Colonic mucosa (tissue), 4 donors: ENCODE measurements at places on chromosomes 1 and 21.
A peak's percentile ranks its signal among the peaks of the same experiment; 100 is the strongest.

DNA sequence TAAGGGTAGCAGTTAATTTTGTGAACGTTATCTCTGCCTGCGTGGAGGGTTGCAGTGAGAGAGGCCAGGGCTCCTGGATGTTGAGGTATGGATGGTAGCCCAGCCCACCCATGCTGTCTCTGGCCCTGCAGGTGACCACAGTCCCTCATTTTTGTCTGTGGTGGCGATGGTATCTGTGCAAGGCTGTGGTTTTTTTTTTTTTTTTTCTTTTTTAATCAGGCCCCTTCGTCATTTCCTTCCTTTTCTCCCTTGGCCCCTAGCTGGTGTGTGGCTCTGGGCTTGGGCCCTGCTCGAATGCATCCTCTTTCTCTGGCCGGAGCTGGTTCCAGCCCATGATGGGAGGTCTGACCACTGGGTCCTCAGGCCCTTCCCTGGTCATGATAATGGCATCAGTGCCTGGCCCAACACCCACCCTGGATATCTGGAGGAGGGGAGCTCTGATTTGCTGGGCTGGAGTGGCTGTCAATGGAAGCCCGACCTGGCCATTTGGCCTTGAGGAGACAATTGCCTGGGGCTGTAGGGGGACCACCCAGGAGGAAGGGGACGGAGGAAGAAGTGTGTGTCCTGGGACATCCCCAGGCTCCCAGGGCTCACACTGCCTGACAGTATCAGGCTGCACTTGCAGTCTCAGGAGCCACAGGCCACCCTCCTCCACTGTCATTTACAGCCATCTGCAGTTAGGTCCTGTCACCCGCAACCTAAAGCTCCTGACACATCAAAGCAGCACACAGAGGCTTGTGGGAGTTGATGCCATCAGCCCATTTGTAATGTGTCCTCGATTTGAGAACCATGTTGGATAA is 8.1 kb upstream of the RNF187 start:
- no peaks in the 10 kb centered on the region for H3K4me1 ChIP-seq
- H3K27ac ChIP-seq: peak overlapping the region; percentile 3
- H3K4me3 ChIP-seq: no peak overlapping the region
- H3K27me3 ChIP-seq: no peaks in the 10 kb centered on the region

DNA sequence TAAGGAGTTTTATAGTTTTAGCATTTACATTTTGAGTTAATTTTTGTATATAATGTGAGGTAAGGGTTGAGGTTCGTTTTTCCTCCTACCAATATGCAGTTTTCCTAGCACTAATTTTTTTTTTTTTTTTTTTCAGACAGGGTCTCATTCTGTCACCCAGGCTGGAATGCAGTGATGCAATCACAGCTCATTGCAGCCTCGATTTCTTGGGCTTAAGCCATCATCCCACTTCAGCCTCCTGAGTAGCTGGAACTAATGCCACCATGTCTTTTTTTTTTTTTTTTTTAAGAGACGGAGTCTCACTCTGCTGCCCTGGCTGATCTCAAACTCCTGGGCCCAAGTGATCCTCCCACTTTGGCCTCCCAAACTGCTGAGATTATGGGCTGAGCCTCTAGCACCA is 2.5 kb upstream of the UBASH3A start:
- DNase-seq: no peak
- H3K4me3 ChIP-seq: no peak overlapping the region
- H3K27ac ChIP-seq: no peak overlapping the region
- H3K4me1 ChIP-seq: no peaks in the 10 kb centered on the region
- H3K36me3 ChIP-seq: no peaks in the 10 kb centered on the region
- H3K27me3 ChIP-seq: no peaks in the 10 kb centered on the region

DNA sequence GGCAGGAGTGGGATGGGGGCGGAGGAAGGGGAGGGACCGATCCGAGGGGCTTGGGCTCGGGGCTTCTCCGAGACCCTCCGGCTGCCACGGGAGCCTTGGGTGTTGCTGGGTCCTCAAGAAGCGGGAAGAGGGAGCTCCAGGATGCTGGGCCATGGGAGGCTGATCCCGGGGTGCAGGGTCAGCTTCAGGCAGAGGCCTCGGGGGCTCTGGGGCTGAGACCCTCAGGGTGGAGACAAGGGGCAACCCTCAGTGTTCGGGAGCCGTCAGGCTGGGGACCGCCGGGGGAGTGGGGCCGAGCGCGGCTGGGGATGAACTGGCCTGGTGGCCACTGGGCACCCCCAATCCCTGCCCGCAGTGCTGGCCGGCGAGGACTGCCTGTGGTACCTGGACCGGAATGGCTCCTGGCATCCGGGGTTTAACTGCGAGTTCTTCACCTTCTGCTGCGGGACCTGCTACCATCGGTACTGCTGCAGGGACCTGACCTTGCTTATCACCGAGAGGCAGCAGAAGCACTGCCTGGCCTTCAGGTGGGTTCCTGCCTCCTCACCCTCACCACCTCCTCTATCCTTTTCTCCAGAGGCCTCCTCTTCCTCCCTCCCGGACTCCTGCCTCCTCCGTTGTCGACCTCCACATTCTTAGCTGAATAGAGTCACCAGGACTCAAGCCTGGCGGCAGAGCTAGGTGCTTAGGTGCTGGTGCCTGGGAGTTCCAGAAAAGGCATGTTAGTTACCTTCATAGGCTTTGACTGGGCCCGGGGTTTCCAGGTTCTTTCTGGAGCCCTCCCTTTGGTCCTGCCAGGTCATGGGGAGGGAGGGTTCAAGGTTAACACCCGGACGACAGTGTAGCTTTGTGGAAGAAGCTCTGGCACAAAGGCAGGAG is 631 bp downstream of the SHISA4 start:
- no peaks in the 10 kb centered on the region for H3K36me3 ChIP-seq
- peaks cover 12% of the 10 kb centered on the region for H3K27me3 ChIP-seq
- no peak for DNase-seq
- peak overlapping the region; percentile 66 for H3K4me3 ChIP-seq
- no peak overlapping the region for H3K27ac ChIP-seq

GRCh38 chr1:206467915-206468314 is 2.4 kb upstream of the IKBKE start:
- peaks cover 6% of the 10 kb centered on the region for H3K4me1 ChIP-seq
- no peak overlapping the region for H3K4me3 ChIP-seq
- no peaks in the 10 kb centered on the region for H3K27me3 ChIP-seq
- H3K27ac ChIP-seq: no peak overlapping the region
- no peaks in the 10 kb centered on the region for H3K36me3 ChIP-seq

GRCh38 chr1:183024317-183025009 is 1.2 kb downstream of the LAMC1 start:
- H3K4me1 ChIP-seq: no peaks in the 10 kb centered on the region
- peak overlapping the region; percentile 91 for H3K27ac ChIP-seq
- no peak for DNase-seq
- H3K36me3 ChIP-seq: no peaks in the 10 kb centered on the region
- no peaks in the 10 kb centered on the region for H3K27me3 ChIP-seq

GRCh38 chr1:57696043-57696442 is 272.2 kb upstream of the DAB1 start:
- no peaks in the 10 kb centered on the region for H3K36me3 ChIP-seq
- H3K4me3 ChIP-seq: no peak overlapping the region
- no peak for DNase-seq

DNA sequence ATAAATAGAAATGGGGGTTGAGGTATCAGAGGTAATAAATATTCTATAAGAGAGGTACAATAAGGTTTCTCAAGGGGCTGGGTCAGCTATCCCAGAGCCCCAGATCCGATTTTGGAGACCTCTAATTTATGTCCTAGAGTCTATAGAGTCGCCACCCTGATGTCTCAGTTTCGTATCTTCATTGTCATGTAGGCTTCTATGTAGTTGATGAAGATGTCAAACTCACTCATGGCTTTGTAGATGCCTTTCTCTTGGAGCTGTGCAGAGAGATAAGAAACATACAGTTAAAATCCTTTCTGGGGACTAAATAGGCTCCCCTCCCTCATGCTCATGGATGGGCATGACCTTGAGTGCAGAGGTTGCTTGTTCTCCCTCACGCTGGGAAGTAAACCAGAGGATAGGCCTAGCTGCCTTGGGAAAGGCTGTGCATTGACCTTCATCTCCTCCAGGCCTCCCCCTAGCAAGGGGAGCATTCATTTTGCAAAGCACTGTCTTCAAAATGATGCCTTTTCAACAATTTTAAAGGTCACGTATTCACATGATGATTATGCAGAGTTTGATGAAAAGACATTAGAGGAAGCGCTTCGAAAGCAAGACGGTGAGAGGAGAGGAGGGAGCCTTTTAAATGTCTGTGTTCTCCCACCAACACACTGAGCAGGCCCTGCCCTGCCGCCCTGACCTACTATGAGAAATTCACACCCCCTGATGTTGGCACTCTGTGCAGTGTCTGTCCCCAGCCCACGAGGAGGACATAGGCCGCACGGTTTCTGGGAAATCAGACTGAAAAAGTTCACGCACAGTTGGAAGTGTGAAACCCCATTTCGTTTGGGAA is 1.9 kb upstream of the IL19 start:
- H3K36me3 ChIP-seq: no peaks in the 10 kb centered on the region
- DNase-seq: no peak
- no peaks in the 10 kb centered on the region for H3K4me1 ChIP-seq
- no peak overlapping the region for H3K27ac ChIP-seq
- no peaks in the 10 kb centered on the region for H3K27me3 ChIP-seq
